ENCODE measurements at places on chromosomes 6 and 20. TPM values are rescaled to one million over a fixed set of nuclear protein-coding genes. Genes with fewer than 3 reads are reported as not detected.

Gene BMP6
- 0.29 TPM for total RNA-seq

Gene HLA-DQB1
- 0.51 TPM for total RNA-seq

Gene EYA2
- not detected for total RNA-seq

Gene KIF3B
- total RNA-seq = 22.8 TPM

Gene SYCP2L
- 3.4 TPM for total RNA-seq

Gene FILIP1
- total RNA-seq = 0.07 TPM

Gene SAMD3
- not detected for total RNA-seq

Gene PREP
- total RNA-seq = 9.9 TPM

Gene SLC2A4RG
- total RNA-seq = 91.9 TPM

Gene MCHR2
- not detected for total RNA-seq

Gene SASH1
- total RNA-seq = 10.6 TPM

Gene MAS1
- not detected for total RNA-seq

Gene CST2
- not detected for total RNA-seq

Gene HRH3
- not detected for total RNA-seq

Gene SIRPB1
- 8.0 TPM for total RNA-seq

Gene SALL4
- total RNA-seq = 1.4 TPM

Gene NRSN1
- total RNA-seq = not detected

Gene NCOA3
- 17.9 TPM for total RNA-seq

Gene BTN1A1
- total RNA-seq = not detected

Gene FNDC11
- 1.7 TPM for total RNA-seq

Gene ZNF451
- total RNA-seq = 16.4 TPM

Gene BMP5
- total RNA-seq = not detected

Gene HLA-DOA
- total RNA-seq = not detected

All from epithelial cell of proximal tubule (primary cell).